ENCODE measurements at places on chromosomes 12 and 14.

GRCh38 chr14:55221186-55221585, 29.8 kb upstream of the DLGAP5 start:
- H3K36me3 ChIP-seq, result no peaks in the 10 kb centered on the region
- no peak for DNase-seq
- H3K4me1 ChIP-seq, result no peaks in the 10 kb centered on the region
- H3K27ac ChIP-seq, result no peak overlapping the region
- H3K4me3 ChIP-seq, result no peak overlapping the region

DNA sequence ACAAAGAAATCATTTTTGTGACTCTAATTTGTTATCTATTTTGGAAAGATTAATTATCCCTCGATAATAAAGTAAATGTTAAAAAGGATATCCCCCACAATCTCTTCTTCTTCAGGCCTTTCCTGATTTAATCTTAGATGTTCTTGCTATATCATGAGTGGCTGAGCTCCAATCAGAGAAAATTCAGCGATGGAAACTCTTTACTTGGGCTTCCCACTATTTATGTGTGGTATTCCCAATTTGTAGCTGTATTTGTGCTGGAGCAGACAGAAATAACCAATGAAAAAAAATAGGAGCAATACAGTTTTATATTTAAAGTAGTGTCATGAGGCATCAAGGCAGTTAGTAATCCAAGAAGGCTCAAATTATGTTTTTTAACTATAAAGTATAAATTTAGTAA, 539.1 kb downstream of the PRKD1 start:
- H3K27me3 ChIP-seq, result no peaks in the 10 kb centered on the region
- no peak overlapping the region for H3K27ac ChIP-seq
- no peaks in the 10 kb centered on the region for H3K4me1 ChIP-seq
- no peak for DNase-seq

DNA sequence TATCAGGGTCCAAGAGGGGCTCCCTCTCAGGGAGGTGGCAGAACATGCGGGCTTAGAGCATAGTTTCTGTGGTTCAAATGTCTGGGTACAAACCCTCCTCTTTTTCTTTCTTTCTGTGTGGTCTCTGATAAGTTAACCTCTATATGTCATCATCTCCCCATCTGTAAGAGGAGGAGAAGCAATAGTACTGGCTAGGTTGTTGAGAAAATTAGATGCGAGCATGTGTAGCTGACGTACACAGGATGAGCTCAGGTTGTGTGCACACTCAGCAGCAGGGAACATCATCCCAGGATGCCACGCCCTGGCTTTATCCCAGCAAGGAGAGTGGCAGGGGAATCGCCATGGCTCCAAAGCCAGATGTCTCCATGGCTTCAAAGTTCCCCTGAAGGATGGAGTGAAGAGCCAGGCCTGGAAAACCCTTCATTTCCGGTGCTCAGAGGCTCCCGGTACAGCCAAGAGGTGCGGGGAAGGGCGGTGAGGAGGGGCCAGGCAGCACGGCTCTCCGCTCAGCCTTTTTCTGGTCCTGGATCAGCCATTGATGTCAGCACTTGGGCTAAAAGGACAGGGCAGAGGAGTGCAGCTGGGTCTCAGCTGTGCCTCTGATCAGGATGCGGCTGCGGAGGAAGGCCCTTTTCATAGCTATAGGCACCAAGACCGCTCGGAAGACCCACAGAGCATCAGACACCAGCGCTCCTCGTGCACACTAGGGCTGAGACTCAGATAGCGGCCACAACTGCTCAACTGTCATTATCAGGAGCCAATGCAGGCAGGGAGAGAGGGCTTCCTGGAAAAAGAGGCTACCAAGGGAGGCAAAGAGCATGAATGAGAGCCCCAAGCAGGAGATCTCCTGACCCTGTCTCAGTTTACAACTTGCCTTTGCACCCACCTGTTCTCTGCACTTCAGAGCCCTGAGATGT, 41.5 kb downstream of the ARL6IP4 start:
- H3K4me3 ChIP-seq, result no peak overlapping the region
- peaks cover 6% of the 10 kb centered on the region for H3K4me1 ChIP-seq
- no peak for DNase-seq
- H3K27ac ChIP-seq, result no peak overlapping the region
- no peaks in the 10 kb centered on the region for H3K36me3 ChIP-seq

DNA sequence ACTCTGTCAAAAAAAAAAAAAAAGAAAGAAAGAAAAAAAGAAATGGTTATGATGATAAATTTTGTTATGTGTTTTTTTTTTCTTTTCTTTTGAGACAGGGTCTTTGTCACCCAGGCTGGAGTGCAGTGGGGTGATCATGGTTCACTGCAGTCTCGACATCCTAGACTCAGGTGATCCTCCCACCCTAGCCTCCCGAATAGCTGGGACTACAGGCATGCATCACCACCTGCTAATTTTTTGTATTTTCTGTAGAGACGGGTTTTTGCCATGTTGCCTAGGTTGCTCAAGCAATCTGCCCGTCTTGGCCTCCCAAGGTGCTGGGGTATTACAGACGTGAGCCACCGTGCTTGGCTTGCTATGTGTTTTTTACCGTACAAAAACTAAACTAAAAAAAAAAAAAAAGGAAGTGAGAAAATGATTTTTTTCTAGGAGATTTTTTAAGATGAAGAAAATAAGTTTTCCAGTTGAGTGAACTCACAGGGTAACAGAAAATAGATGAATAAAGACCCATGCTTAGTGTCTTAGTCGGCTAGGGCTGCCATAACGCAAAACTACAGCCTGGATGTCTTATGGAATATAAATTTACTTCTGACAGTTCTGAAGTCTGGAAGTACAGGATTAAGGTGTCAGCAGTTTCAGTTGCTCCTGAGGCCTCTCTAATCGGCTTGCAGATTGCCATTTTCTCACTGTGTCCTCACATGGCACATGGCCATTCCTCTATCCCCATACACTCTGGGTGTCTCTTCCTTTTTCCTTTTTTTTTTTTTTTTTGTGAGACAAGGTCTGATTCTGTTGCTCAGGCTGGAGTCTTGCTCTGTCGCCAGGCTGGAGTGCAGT, 13.2 kb upstream of the APOF start:
- H3K27me3 ChIP-seq, result no peaks in the 10 kb centered on the region
- H3K4me3 ChIP-seq, result no peak overlapping the region
- H3K36me3 ChIP-seq, result no peaks in the 10 kb centered on the region
- H3K4me1 ChIP-seq, result no peaks in the 10 kb centered on the region
- H3K27ac ChIP-seq, result no peak overlapping the region

DNA sequence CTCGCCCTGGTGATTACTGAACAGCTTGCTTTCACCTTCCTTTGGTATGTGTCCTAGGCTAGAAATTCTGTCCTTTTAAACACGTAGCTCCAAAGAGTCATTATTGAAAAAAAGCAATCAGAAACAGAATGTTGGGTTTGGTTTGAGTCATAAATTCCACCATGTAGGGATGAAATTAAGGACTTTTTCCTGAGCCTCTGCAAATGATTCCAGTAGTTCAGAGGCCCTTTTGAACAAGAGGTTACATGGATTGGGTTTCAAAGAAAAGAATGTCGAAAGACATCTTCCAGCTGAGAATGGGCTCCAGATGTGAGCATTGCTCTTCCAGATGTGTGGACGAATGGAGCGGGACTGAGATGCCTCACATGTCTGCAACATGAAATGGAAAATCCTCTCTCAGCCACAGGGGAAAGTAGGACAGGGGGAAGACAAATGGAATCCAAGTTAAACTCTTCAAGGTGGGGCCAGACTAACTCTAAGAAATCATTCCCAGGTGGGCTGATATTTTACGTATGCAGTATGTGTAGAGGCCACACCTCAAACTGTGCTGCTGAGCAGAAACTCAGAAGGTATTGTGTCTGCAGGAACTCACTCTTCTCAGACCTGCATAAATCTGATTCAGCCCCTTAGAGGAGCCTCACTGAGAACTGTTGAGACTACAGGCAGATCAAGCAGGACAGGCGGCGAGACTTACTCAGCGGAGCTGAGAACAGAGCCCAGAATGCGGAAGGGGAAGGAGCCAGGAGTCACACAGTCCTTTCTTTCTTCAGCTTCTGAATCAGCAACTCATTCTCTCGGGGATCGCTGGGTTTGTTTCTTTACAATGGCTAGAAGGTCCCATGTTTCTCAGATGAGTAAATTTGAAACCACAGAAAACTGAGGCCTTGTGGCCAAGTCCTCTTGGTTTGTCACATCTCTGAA, 23.3 kb upstream of the EMP1 start:
- no peaks in the 10 kb centered on the region for H3K27me3 ChIP-seq
- no peaks in the 10 kb centered on the region for H3K36me3 ChIP-seq
- H3K4me3 ChIP-seq, result no peak overlapping the region
- no peak for DNase-seq
- H3K4me1 ChIP-seq, result peaks cover 6% of the 10 kb centered on the region
- no peak overlapping the region for H3K27ac ChIP-seq

DNA sequence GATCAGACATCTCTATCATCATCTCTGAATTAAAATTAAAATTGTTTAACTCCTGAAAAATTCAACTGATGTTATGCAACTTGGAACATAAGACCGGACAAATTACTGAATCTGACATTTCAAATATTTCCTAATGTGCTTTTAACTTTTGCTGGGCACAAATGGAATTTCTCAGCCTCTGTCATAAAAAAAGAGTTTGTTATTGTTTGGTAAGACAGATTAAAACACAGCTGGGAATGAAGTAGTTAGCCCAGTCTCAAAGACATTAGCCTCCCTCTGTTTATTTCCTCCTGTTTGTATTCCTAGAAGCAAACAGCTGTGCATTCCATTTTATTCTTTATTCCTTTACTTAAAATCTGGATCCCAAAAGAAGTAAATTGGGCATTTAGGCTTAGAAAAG, 29.4 kb downstream of the PLEKHA5 start:
- no peak overlapping the region for H3K4me3 ChIP-seq
- no peaks in the 10 kb centered on the region for H3K36me3 ChIP-seq
- DNase-seq, result no peak
- no peaks in the 10 kb centered on the region for H3K4me1 ChIP-seq

DNA sequence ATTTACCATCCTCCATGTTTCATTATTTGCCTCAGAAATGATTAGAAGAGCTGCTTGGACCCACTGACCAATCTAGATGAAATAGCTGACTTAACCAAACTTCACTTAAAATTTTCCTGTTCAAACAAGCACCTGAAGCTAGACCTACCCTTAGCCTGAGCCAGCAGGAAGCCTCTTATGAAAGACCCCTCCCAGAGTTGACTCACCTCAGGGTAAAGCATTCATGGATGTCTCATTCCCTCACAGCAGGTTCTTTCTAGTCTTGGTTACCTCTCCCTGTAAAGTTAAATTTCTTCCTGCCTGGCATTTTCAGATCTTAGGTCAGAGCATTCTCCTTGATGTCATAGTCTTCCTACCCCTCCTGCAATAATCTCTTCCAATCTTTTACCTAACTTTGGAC, 1209.8 kb downstream of the FLRT2 start:
- no peaks in the 10 kb centered on the region for H3K4me1 ChIP-seq
- DNase-seq, result no peak
- no peak overlapping the region for H3K27ac ChIP-seq

GRCh38 chr12:13695781-13696180, 285.6 kb downstream of the GRIN2B start:
- no peaks in the 10 kb centered on the region for H3K36me3 ChIP-seq
- H3K4me3 ChIP-seq, result no peak overlapping the region
- H3K27ac ChIP-seq, result no peak overlapping the region

- H3K4me1 ChIP-seq, result peaks cover 43% of the 10 kb centered on the region
- DNase-seq, result no peak
Measured at GRCh38 chr12:82357340-82357739, 847 bp downstream of the CCDC59 start.

GRCh38 chr14:61593330-61593729, 102.0 kb upstream of the HIF1A start:
- H3K36me3 ChIP-seq, result no peaks in the 10 kb centered on the region
- H3K4me3 ChIP-seq, result no peak overlapping the region
- no peaks in the 10 kb centered on the region for H3K27me3 ChIP-seq
- no peak for DNase-seq

Data from CD4-positive, alpha-beta memory T cell (primary cell).